ENCODE measurements at places on chromosomes 3 and 15. TPM values are rescaled to one million over a fixed set of nuclear protein-coding genes. Genes with fewer than 3 reads are reported as not detected.

Gene PP2D1
- polyA plus RNA-seq = not detected

Gene ADIPOQ
- polyA plus RNA-seq = not detected

Gene CAMK1
- 10.1 TPM for polyA plus RNA-seq

Gene PDIA5
- 4.7 TPM for polyA plus RNA-seq

Gene HIGD2B
- polyA plus RNA-seq = not detected

Gene SHISA5
- 68.2 TPM for polyA plus RNA-seq

Gene HTR3E
- polyA plus RNA-seq = 0.57 TPM

GRCh38 chr3:180282386-180282785 is 245.6 kb upstream of the PEX5L start:
- no peak for DNase-seq

- DNase-seq = no peak
Observed at GRCh38 chr15:72044956-72045355, 73.0 kb downstream of the MYO9A start.

- DNase-seq = no peak
Observed at GRCh38 chr3:26106228-26106627, 316.3 kb downstream of the OXSM start.

DNA sequence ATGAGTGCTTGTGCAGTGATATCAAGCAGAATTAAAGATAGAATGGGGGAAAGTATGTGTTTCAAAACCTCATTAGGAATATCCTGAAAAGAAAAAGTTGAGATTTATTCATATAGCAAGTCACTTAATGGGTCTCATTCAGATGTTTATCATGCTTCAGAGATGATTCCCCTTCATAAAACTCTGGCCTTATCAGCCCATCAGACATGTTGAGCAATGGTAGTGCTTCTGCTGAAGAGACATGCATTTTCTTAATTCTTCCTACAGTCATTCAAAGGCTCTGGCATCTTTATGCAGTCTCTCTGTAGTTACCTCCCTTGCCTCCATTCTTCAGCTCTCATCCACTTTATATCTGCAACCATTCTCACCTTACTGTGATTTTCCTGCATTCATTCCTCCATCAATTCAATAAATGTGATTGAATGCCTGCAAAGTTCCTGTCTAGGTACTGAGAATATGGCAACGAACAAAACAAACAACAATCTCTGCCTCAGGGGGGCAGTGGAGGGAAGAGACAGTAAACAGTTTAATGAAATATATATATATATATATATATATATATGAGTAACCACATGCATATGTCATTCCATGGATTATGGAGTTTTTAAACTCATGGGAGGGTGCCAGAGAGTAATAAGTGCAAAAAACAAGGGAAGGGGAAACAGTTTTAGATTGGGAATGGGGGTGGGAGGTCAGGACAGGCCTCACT is 138.5 kb downstream of the NECTIN3 start:
- no peak for DNase-seq

GRCh38 chr15:34804113-34804512 is 8.8 kb upstream of the ACTC1 start:
- DNase-seq = no peak

DNA sequence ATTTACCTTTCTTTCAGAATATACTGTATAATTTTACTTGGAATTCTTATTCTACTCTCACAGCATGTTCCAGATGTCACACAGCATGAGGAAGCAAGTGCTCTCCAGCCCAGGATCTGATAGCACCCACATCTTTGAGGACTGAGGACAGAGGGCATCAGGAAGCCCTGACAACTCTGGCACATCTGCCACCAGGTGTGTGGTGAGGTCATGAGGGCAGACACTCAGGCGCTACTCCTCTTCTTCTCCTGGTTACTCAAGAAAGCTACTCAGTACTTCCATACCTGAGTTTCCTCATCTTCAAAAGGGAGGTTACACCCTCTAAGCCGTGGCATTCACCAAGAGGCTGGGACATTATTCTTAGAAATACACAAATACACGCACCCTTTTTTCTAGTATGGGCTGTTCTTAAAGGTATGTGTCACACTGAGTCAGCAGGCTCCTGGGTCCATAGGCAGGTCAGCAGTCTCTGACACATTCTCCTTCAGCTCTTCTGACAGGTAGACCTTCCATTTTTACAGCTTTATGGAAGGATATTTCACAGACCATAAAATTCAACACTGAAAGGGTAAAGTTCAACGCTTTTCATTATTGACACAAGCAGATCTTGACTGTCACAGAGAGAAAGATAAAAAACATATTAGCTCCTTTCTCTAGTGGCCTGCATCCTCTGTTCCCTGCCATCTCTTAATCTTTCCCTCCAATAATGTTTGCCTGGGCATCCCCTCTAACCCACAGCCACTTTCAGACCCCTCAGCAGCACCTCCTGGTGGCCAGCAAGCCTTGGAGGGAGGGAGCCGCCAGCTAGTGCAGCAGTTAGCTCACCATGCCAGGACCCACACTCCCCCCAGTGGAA is 103.2 kb upstream of the TJP1 start:
- DNase-seq = peak; percentile 92

DNA sequence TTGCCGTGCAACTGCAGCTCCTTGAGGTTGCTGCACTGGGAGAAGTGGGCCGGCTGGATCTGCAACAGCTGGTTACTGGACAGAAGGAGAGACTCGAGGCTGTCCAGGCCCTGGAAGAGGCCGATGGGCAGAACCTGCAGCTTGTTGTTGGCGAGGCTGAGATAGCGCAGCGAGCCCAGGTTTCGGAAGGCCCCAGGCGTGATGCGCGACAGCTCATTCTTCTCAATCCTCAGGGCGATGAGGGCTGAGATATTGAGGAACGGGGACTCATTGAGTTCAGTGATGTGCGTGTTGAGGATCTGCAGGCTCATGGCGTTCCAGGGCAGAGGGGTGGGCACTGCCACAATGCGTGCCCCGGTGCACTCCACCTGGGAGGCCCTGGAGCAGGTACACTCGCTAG is 9.0 kb downstream of the LRRC15 start:
- no peak for DNase-seq

DNA sequence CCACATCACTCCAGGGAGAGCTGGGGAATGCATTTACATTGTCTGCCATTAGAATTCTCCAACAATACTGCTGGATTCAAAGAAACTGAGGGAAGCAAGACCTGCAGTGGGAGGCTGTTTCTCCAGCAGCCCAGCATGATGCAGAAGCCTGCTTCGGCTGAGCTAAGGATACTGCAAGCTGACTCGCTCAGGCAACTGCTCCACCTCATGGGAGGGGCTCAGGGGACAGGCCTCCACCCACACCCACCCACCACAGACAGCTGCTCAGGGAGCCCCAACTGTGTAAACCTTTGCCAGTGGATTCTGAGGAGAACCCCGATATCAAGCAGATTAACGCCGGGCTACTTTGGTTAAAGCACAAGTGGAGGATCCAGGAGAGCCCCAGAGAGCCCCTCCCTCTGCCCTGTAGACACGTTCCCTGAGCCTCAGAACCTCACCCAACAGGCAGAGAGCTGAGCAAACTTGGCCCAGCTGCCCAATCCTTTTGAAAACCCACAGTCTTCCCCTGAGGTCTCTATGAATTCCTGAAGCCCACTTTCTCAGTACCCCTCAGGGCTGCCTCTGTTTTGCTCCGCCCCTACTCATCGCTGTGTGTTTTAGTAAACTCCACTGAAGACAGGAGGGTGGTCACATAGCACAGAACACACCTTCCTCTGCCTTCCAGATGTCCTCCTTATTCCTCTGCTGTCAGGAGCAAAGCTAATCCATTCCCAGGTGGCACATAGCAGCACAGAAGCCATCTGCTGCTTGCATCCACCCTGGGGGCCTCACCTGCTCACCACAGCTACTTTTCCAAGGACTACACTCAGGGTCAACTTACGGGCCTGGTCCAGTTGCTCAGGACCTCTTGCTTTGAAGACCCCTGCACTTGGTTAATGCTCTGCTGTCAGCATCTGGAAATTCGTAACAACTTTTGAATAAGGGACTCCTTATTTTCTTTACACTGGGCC is 269.0 kb downstream of the ABHD5 start:
- DNase-seq = no peak

DNA sequence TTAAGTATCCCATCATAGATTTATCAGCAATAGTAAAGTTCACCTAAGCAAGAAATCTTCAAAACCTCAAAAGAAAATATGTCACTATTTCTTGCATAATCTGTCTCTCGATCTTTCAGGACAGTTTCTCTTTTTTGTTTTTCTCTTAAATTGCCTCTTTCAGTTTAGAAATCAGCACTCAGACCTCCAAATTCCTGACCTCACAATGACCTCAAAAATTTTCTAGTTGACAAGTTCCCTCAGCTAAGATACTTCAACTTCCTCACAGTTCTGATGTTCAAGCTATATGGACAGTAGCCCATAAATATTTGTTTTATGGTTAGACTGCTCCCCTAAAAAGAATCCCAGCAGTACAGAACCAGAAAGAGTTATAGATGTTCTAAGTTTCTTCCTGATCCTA is 24.1 kb downstream of the SLC24A5 start:
- DNase-seq = no peak

DNA sequence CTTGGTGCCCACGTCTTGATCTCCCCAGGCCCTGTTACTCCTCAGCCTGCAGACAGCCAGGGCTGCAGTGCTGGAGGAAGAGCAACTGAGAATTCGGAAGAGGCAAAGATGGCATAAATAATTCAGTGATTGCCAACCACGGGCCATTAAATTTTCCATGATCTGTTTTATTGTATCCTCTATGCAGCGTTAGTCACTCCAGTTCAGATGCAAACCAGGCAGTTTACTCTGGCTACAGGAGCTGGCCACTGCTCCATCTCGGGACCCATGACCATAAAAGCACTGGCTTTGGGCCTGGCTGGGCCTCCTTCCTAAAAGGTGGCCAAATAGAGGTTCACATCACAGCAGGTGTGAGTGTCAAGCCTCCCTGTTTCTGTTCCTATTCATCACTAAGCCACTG is 137.6 kb upstream of the TLE3 start:
- DNase-seq = no peak

DNA sequence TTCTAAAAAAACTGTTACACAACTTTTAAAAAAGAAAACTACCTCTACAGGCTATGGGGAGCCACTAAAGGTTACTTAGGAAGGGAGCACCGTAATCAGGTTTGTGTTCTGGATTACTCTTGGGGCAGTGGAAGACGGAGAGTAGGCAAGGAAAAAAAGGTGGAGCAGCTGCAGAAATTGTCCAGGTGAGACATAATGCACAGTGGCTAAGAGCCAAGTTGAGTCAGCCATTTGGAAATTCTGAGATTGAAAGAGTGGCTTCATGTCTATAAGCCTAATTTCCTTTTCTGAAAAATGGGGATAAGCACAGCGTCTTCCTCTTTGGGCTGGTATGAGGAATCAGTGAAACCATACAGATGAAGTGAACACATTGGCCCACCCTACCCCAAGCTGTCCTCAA is 195.2 kb downstream of the CADPS start:
- DNase-seq = no peak

GRCh38 chr15:51755790-51756189 is 4.4 kb downstream of the TMOD2 start:
- DNase-seq = no peak

DNA sequence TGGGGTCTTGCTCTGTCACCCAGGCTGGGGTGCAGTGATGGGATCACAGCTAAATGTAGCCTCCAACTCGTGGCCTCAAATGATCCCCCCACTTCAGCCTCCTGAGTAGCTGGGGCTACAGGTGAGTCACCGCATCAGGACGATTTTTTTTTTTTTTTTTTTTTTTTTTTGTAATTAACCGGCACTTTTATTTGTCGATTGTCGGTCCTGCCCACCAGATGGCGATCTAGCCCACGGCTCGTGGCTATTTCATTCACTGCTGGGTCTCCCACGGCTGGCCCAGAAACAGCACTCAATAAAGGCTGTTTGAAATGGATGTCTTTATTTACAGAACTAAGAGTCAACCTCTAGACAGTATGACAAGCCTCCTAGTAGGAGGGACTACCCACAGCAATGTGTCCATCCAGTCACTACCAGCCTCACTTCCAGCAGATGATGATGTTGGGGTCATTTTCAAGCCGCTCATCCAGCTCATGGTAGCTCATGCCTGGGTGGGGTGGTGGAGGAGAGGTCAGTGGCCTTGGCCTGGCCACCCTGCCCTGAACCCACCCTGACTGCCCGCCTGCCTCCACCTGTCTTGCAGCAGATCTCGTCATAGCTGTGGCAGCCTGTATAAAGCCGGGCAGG is 1.8 kb upstream of the ZMYND10 start:
- DNase-seq = peak; percentile 83

DNA sequence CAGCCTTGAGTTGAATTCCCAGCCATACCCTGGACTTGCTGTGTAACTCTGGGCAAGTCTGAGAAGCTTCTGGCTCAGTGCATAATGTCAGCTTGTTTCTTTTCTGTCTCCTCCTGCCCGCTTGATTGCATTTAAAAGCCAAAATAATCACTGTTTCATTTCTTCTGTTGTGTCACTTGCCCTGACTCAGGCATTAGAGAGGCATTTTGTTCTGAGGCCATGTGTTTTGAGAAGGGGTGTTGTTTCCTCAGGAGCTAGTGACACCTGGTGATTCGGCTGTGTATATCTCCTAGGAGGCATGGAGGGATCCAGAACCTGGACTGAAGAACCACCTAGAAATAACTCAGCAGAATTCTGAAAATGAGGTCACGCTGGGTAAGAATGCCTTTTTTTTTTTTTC is 16.0 kb downstream of the WDR73 start:
- no peak for DNase-seq

DNA sequence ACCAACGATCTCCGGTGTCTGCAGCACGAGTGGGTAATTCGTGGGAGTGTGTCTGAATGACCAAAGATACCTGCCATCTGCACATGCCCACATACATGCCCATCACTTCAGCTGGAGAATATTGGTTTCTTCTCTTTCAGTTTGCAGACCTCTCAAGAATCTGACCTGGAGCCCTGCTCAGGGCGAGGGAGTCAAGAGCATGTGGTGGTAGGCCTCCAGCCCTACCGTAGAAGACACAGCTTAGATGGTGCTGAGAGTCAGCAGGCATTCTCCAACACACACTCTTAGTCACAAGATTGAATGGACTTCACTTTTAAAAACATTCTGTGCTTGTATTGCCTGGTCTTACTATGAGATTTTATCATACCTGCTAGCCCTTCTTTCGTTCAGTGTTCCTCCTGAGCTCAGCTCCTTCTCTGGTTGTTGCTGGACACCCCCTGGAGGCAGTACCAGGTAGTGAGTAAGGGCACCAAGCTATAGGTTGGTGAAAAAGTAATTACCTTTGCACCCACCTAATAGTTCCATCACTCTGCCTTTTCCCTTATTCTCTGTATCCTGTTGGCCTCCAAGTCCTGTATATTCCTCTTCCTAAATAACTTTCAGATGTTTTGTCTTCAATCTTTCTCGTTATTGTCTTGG is 252.0 kb downstream of the CACNA2D3 start:
- DNase-seq = peak; percentile 6

- no peak for DNase-seq
Observed at GRCh38 chr3:4813909-4814304, 165.3 kb upstream of the BHLHE40 start.

- DNase-seq = peak; percentile 80
Observed at GRCh38 chr3:171387062-171387461, 73.1 kb downstream of the TNIK start.

All from small intestine (tissue), 16 donors.